ENCODE measurements at places on chromosomes 5 and 9. TPM values are rescaled to one million over a fixed set of nuclear protein-coding genes. Genes with fewer than 3 reads are reported as not detected.

- DNase-seq: no peak
Measured at GRCh38 chr9:88998911-88999310, 7.6 kb downstream of the S1PR3 start.

DNA sequence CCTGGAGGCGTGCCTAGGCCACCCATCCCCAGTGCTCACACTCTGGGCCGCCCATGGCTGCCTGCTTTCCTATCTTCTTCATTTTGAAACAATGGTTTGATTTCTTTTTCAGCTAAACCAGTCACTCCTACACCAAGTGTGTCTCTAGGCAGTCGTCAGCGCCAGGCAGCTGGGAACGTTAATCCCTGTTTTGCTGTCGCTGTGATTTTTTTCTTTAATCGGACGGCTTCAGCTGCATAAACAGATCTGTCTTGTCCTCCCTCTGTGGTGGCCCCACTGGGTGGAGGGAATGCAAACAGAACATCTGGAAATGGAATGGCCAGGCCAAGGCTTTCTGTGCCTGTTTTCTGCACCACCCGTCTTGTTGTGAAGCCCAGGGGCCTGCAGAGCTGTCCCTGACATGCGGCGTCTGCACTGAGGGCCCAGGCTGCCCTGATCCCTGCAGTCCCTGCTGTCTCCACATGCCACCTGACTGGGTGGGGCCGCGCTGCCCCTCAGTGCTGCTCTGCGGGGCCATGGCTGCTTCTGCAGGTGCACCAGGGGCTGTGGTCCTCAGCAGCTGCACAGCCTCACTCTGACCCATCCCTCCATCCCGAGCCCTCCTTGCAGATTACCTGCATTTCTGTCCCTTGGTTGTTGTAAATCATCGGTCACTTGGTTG lies 51.5 kb downstream of the WNK2 start:
- DNase-seq: no peak

DNA sequence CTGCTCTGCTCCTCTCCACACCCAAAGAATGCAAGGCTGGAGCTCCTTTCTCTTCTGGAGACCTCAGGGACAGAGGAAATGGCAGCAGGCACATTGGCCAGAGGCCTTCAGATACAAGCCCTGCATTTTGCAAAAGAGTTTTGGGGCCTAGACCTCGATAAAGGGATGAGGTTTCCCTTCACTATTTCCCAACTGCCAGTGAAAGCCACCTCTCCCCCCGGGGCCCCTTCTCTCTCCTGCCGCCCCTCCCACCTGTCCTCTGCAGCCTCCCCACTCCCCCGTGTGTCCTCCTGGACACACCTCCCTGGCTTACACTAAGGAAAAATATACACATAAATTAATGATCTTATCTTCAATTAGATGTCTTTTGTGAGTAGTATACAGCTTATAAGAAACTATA lies 21.3 kb upstream of the LMNB1 start:
- no peak for DNase-seq

- DNase-seq: no peak
Measured at GRCh38 chr9:126361810-126362238, 35.2 kb downstream of the MVB12B start.

DNA sequence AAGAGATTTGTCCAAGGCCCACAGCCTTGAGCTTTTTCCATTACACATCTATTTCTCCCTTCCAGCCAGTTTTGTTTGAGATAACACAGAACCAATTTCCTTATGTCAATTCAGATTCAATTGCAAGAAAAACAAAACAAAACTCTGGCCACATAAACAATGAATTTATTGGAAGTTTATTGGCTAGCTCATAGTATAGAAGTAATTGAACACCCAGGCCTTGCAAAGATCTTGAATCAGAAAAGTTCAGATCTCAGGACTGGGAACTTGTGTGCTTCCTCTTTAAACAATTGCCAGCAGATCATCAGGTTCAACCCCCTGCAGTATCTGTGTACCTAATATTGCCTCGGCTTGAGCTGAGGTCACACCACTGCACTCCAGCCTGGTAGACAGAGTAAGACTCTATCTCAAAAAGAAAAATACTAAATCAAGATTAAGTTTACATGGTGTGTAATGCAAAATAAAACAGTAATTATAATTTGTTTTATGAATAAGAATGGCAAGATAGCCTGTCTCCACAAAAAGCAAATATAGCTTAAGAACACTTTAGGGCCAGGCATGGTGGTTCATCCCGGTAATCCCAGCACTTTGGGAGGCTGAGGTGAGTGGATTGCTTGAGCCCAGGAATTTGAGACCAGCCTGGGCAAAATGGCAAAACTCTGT lies 4.1 kb upstream of the ZCCHC10 start:
- no peak for DNase-seq

- DNase-seq: no peak
Measured at GRCh38 chr9:36031774-36032555, 4.7 kb upstream of the RECK start.

GRCh38 chr5:40655138-40655537 lies 24.6 kb upstream of the PTGER4 start:
- DNase-seq: no peak

DNA sequence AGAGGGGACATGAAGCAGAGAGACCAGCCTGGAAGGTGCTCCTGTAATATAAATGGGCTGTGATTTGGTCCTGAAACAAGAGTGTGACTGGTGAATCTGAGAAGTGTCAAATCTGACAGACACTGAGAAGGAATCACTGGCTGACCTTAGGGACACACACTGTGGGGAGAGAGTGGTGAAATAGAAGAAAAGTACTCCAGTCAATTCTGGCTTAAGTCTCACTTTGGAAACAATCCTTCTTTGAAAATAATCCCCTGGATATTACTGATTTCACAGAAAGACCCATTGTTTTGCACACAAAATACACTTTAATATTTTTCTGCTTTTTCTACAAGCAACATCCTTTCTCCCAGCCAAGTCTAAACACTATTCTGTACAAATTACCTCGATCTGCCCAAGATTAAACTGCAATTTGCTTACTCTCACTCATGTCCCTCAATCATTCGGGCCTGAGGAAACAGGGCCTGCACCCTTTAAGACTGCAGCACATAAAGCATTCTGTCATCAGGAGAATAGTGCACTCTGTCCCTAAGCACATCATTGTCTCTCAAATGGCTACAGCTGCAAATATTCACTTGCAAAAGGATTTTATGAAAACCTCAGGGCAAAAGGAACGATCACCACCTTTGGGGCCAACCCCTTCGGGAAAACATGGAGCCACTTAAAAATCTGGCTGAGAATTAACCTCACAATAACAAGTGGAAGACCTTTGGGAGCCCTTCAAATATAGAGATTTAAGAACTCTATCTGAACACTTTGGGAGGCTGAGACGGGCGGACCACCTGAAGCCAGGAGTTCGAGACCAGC lies 68.6 kb downstream of the MAPKAP1 start:
- DNase-seq: no peak

GRCh38 chr5:13503017-13503416 lies 441.5 kb downstream of the DNAH5 start:
- DNase-seq: no peak

GRCh38 chr5:101532430-101532829 lies 629.3 kb upstream of the ST8SIA4 start:
- DNase-seq: no peak

- no peak for DNase-seq
Measured at GRCh38 chr5:1118231-1118698, 6.4 kb upstream of the SLC12A7 start.

GRCh38 chr5:135137146-135137915 lies 103.3 kb upstream of the PITX1 start:
- no peak for DNase-seq

Gene MARVELD2
- total RNA-seq: 13.1 TPM

Gene FSTL4
- total RNA-seq: not detected

Gene CCL21
- total RNA-seq: not detected

Gene LPAR1
- total RNA-seq: 13.0 TPM

Gene CCDC152
- total RNA-seq: 2.7 TPM

Gene CCL27
- total RNA-seq: not detected

Gene LRRC19
- total RNA-seq: not detected
